ENCODE measurements at places on chromosomes 12 and 14. TPM values are rescaled to one million over a fixed set of nuclear protein-coding genes. Genes with fewer than 3 reads are reported as not detected.

- no peak overlapping the region for H3K27ac ChIP-seq
- no peak overlapping the region for H3K4me3 ChIP-seq
- H3K27me3 ChIP-seq: no peaks in the 10 kb centered on the region
- no peaks in the 10 kb centered on the region for H3K36me3 ChIP-seq
- peaks cover 21% of the 10 kb centered on the region for H3K4me1 ChIP-seq
Observed at GRCh38 chr12:92539110-92539749, 163.6 kb upstream of the PLEKHG7 start.

DNA sequence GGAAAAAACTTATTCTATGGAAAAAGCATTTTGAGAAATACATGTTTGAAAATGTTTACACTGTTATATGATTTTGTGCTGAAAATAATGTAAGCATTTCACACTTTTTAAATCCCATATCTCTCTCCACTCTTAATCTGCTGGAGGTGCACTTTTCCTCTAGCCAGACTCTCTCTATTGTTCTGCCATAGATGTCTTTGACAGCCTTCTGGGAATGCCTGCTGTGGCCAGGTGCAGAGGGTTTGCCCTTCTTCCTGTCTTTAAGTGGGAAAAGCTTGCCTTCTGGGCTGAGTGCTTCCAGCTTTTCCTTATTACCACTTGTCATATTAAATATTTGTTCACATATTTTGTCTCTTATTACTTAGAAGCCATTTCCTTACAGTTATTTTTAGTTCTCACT lies 60.1 kb upstream of the PPM1H start:
- H3K36me3 ChIP-seq: no peaks in the 10 kb centered on the region
- no peak overlapping the region for H3K27ac ChIP-seq
- H3K4me1 ChIP-seq: peaks cover 22% of the 10 kb centered on the region

The YLPM1 gene
- total RNA-seq: 74.9 TPM

The TAS2R46 gene
- 0.82 TPM for total RNA-seq

Measured in endothelial cell (in vitro differentiated cells).